Dorsolateral prefrontal cortex (tissue), 122 donors: ENCODE measurements at places on chromosomes 13 and 19. TPM values are rescaled to one million over a fixed set of nuclear protein-coding genes. Genes with fewer than 3 reads are reported as not detected.

DNA sequence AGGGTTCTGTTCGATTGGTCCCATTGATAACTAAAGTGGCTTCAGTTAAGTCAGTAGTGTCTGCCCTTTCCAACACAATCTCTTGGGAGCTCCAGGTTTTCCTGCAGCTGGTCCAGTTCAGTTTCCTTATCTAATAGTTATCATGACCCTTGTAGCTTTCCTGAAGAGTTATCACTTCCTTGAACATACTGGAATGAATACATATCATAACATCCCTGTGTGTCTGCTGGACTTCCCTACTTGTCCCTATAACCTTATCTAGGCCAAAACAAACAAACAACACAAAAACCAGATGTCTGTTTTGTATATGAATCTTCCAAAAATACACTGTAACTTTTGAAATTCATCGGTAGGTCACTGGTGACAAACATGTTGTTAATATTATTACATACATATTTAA, 167.6 kb downstream of the DCT start:
- DNase-seq, result no peak

- no peak for DNase-seq
These were observed 8.4 kb upstream of the DCUN1D2 start for GRCh38 chr13:113498905-113499304.

- DNase-seq, result no peak
These were observed 29.5 kb upstream of the ANKRD10 start for GRCh38 chr13:110944121-110944967.

DNA sequence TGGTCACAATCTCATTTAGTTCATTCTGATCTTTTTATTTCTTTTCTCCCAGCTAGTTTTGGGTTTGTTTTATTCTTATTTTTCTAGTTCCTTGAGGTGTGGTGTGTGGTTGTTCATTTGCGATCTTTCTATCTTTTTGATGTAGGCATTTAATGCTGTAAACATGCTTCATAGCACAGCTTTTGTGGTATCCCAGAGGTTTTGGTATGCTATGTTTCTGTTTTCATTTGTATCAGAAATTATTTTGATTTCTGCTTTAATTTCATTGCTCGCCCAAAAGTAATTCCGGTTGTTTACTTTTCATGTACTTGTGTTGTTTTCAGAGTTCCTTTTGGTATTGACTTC, 12.6 kb downstream of the DNAJC3 start:
- no peak for DNase-seq

Gene ZNF837
- total RNA-seq, result 0.87 TPM

Gene OR10H1
- 0.11 TPM for total RNA-seq

GRCh38 chr13:31154939-31155338, 6.8 kb downstream of the HSPH1 start:
- no peak for DNase-seq

Gene RGCC
- 169 TPM for total RNA-seq

DNA sequence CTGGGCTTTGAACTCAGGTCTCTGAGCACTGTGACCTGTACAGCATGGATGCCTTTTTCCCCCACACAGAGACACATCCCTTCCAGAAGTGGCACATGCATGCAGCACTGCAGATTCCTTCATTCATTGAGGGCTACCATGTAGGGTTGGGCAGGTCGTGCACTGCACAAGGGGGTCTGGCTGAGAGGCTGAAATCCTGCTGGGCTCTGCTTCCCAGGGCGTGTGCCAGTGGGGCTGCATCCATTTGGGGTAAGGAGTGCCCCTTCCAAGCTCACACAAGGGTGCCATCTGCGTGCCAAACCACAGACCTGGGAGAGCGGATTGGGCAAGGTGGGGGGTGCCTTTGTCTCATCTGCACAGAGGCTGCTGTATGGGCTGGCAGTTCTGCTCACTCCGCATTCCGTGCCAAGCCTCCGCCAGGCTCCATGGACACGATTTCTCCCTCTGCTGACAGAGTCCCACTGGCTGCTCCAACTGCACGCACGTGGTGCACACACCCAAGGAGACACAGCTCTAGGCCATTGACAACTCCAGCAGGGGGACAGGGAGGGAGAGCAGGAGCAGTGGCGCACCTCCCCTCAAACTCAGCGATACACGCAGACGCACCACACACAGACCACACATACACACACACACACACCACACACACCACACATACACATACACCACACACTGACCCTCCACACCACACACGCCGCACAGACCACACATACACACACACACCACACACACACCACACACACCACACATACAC, 4.5 kb upstream of the SHISA7 start:
- peak; percentile 94 for DNase-seq

Gene LYPD3
- total RNA-seq, result 0.46 TPM

Gene LILRB1
- 2.3 TPM for total RNA-seq

GRCh38 chr13:97339988-97340749, 93.8 kb upstream of the RAP2A start:
- DNase-seq, result no peak

DNA sequence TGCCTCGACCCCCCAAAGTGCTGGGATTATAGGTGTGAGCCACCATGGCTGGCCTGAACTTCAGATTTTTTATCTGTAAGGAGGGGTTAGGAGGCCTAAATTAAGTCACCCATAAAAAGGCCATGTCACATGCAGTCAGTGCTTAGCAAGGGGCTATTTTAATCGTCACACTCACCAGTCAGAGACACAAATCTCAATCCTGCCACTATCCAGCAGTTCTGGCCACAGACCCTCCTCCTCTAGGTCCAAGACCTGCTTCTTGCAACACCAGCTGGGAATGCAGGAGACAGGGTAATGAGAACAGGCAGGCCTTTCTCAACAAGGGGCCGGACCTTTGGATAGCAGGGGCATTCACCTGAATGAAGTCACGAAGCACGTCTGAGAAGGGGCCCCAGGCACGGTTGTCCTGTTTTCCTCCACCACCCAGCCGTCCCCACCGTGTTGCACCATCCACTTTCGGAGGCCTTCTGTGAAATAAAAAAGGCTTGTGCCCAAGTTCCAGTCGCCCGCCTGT, 1.4 kb downstream of the FBXO27 start:
- no peak for DNase-seq

Gene BRSK1
- 273 TPM for total RNA-seq

DNA sequence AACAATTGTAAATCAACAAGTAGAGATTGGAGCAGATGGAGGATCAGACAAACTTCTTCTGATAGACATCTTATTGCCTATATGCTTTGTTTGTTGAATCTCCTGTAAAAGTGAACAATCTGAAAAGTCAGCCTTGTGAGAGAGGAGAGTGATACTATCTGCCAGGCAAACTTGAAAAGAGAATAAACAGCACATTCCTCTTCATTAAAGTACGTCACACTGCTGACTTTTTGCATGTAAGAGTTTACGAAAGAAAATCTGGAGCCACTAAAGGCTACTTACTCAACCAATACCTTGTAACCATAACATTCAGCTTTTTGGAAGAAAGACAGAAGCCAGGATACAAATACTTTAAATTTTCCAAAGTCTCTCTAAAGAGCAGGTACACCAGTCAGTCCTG, 42.5 kb downstream of the EDNRB start:
- no peak for DNase-seq

Gene IGFL1
- total RNA-seq, result not detected

DNA sequence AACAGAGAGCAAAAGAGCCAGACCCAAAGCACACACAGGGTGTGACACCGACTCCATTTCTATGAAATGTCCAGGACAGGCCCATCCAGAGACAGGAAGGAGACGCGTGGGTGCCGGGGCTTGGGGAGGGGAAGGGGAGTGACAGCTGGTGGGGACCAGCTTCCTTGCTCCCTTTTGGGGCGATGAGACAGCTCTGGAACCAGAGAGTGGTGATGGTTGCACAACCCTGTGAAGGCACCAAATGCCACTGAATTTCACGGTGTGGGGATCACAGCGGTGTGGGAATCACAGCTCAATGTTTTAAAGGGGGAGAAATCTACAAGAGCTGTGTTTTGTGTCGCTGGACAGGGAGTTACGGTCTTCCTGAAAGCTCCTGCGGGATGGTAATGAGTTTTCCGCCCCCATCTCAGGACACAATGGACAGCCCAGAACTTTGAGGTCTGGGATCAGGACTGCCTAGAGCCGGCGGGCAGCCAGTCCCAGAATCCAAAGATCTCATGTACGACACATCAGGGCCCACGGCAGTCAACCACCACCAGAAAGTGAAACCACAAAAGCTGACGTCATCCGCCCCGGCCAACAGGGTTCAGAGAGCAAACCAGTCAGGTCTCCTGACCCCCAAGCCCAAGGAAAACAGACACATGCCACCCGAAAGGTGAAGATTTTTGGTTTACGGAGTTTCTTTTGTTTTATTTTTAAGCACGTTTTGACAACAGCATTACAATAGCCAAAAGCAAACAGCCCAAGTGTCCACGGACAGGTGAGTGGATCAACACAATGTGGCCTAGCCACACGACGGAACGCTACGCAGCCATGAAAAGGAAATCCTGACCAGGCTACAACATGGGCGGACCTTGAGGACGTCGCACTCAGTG, 7.3 kb downstream of the SGTA start:
- DNase-seq, result peak; percentile 50

DNA sequence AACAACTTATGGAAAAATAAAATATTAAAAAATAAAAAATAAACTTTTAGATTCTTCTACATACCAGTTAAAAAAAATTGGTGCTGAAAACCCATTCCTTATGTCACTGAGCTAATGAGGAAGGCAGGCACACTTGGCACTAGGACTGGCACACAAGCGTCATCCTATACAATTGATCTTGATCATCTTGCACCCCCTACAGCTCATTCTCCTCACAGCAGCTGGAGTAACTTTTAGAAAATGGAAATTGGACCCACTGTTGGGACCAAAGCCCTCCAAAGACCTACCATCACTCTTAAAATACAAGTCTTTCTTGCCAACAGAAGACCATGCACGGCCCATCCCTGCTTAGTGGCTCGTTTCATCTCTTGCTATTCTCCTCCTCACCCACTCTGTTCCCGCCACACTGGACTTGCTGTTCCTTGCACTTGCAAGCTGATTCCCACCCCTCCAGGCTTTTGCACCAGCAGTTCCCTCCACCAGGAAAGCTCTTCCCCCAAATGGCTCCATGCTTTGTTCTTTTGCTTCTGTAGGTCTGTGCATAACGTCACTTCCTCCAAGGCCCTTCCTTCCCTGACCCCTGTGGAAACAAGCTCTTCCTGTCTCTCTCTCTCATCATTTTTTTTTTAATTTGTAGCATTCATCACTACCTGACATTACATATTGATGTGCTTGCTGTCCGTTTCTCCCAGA, 11.6 kb downstream of the CTU1 start:
- DNase-seq, result no peak

Gene LYPD4
- total RNA-seq, result not detected

DNA sequence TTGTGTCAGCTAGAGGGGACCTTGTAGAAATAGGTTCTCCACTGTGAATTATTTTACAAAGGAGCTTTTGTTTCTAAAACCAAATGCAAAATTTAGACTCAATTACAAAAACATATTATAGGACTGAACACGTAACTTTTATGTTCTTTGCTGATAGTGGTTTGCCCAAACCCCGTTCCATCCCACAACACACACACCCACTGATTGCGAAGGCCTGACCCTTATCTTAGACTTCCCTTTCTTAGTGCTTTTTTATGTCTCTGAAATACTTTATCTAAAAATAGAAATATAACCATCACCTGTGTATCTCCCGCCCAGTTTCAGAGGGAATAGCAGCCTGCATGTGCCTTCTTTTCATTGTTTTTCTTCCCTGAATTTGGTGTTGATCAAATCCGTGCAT, 13.0 kb downstream of the CCNA1 start:
- no peak for DNase-seq

Gene TEKTIP1
- 5.3 TPM for total RNA-seq

DNA sequence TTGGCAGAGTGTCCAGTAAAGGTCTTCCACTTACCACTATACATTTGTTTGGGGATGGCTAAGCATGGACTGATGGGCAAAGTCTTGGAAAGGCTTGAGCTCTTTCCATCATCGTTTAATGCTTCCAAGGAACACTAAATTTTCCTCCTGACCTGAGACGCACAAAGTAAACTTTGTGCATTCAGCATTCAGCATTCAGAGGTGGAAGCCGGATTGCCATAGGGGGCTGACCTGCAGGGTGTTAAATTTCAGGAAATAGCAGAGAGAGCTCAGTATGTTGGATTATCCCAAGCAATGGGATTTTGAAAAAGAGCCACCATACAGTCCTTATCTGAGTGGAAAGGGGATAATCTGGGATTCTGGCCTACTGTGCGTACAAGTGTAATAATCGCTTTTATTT, 14.0 kb downstream of the ZNF552 start:
- no peak for DNase-seq

DNA sequence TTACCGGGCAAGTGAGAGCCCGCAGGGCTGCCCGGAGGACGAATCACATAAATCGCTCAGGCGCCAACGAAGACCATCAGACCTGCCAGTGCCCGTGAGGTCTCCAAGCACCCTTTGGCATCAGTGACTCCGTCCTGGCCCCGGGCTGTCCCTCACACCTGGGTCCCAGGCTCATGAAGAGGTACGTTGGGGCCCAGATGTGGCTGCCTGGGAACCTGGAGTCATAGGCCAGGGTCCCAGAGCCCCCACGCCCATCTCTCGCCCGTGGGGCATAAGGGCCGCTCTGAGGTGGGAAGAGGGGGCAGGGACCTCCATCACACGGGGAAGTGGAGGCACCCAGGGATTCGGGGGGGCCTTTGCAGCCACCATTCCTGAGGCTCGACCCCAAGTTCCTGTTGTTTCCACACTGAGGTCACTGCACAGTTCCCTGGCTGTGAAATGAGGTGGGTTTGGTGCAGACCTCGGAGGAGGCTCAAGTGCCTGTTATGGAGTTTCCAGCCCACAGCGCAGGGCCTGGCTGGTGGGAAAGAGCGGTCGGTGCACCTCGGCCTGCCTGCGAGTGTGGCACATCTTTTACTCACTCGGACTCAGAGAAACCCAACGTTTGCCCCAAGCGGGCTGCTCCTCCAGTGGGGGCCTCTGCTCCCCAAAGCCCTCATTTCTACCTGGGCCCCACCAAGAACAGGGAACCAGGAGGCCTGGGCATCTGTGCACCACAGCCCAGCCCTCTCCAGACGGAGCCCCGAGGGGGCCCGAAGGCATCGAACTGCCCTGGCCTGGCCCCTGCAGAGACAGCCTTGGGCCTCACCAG, 35.9 kb upstream of the C13orf46 start:
- DNase-seq, result no peak

Gene GPR4
- total RNA-seq, result 5.1 TPM

Gene TBCB
- total RNA-seq, result 265 TPM

DNA sequence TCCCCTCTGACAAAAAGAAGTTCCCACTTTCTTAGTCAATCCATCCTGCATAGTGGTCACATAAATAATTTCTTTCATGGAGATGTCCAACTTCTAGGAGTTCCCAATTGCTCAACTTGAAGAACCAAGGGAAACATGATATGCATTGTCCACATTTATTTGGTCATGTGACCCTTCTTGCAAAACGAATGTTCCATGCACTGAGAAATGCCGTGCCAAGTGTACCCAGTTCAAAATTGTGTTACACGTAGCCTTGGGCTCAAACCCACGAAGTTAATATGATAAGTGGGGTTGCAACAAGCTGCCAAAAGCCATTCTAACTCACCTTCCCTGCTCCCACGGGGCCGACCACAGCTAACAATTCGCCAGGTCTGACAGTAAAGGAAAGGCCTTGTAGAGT, 113.1 kb downstream of the ABCC4 start:
- DNase-seq, result no peak
